AG10803 (cell line): ENCODE measurements at places on chromosomes 13 and 19.
A peak's percentile ranks its signal among the peaks of the same experiment; 100 is the strongest.

- DNase-seq: no peak
Observed at GRCh38 chr13:22112956-22113745, 442.3 kb downstream of the FGF9 start.

- peak; percentile 99 for DNase-seq
Observed at GRCh38 chr19:46860125-46860845, 512 bp upstream of the ARHGAP35 start.

GRCh38 chr19:41588497-41589209 lies 12.7 kb downstream of the CEACAM21 start:
- peak; percentile 16 for DNase-seq

- no peak for DNase-seq
Observed at GRCh38 chr13:87524775-87525174, 146.4 kb upstream of the SLITRK5 start.

DNA sequence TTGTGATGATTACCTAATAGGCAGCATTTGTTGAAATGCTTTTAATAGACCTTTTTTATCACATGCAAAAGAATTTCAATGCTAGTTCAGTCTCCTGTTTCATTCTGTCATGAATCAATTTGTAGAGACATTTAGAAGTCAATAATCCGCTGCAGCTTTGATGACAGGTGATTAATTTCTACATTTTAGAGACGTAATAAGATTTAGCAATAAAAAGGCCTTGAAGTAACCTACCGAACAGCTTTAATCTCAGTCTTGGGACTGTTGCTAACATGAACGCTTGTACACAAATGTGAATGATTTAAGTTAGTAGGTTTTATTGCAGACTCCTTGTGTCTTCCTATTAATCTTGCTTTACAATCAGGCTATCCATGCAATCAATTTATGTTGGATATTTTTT lies 186.5 kb downstream of the MZT1 start:
- DNase-seq: no peak

GRCh38 chr13:40484101-40484800 lies 182.2 kb downstream of the FOXO1 start:
- DNase-seq: no peak

DNA sequence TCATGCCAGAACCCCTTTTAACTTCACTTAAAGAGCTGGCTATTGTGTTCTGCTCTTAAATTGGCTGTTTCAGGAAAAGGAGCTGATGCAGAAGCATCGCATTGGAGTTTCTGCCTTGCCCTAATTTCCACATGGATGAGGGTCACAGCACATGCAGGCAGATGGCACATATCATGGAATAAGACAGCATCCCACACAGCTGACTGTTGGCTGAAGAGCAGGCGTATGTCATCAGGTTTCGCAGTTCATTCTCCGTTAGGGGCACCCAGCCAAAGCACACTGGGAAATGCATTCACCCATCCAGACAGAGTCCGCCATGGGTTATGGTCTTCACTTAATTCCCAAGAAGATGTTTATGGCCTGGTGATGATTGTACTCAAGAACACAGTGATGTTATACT lies 572.5 kb downstream of the LIG4 start:
- DNase-seq: no peak

DNA sequence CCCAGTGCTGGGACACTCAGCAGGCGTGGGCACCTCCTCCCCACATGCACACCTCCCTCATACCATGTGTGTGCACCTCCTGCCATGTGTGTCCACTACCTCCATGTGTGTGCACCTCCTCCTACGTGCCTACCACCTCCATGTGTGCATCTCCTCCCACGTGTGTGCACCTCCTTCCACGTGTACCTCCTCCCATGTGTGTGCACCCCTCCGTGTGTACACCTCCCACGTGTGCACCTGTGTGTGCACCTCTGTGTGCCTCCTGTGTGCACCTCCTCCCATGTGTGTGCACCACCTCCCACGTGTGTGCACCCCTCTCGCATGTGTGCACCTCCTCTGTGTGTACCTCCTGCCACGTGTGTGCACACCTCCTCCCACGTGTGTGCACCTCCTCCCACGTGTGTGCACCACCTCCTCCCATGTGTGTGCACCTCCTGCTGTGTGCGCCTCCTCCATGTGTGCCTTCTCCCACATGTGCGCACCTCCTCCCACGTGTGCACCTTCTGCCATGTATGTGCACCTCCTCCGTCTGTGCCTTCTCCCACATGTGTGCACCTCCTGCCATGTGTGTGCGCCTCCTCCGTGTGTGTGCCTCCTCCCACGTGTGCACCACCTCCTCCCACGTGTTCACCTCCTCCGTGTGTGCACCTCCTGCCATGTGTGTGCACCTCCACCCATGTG lies 6.1 kb upstream of the C13orf46 start:
- no peak for DNase-seq

DNA sequence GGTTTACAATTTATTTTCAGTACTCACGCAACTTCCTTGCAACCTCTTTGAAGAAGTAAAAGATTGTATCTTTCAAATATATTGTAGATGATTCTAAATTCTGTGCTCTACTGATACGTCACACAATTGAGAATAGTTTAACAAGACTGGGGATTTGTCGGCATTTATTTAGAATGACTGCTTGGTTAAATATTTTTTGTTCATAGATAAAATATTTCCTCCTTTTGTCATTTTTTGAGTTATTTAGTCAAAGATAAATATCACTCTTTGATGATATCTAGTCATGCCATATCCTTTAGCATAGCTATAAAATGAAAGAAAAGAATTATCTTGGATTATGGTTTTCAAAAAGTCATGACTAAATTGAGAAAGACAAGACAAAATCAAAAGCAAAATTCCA lies 2747.8 kb downstream of the PCDH9 start:
- DNase-seq: no peak

DNA sequence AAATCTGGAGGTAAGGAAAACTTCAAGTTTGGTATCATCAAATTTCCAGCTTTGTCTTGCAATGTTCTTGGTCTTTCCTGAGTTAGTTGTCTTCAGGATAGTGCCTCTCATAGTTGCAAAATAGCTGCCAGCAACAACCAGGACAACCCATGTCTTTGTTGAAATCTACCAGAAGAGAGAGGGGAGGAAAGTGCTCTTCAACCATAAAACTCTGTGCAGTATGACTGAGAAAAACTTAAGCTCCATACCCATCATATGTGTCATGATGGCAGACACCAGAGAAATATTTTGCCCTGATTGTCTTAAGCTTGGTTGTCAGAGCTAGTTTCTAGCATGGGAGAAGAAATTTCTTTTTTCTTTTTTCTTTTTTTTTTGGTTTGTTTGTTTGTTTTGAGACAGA lies 103.3 kb downstream of the SPRY2 start:
- peak; percentile 51 for DNase-seq

DNA sequence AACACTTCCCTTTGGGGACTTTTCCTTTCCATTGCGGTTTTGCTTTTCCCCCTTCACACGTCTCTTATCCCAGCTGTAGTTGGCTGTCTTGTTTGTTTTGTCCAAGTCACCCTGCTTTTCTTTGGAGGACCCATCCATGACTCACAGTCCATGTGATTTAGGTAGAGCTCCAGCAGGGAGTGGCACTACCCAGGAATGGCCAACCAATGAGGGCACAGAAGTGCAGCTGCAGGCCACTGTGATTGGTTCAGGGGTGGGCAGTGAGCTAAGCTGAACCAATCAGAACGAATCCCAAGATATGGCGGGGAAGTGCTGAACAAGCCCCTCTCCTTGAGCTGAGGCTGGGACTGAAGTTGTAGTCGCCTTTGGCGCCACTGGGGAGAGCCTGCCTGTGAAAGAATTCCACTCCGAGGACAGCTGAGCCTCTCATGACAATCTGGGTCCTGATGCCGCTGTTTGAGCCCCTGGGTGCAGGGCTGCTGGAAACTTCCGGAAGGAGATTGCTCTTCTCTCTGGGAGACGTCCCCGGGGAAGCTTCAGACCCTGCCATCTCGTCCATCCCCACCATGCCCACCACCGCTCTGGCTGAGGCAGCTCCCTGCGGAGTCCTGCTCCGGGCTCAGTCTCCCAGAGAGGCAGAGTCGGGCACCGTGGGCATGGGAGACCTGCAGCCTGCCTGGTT lies 62.9 kb upstream of the URI1 start:
- DNase-seq: peak; percentile 45

DNA sequence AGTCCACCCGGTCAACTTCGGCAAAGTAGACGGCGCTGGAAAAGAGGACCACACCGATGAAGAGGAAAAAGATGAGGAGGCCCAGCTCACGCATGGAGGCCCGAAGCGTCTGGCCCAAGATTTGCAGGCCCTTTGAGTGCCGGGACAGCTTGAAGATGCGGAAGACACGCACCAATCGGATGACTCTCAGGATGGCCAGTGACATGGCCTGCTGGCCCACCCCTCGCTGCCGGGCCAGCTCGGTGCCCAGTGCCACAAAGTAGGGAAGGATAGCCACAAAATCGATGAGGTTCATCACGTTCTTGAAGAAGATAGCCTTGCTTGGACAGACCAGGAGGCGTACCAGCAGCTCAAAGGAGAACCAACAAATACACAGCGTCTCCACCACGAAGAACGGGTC lies 2.1 kb downstream of the KCNA7 start:
- no peak for DNase-seq

GRCh38 chr19:19059018-19059836 lies 4.6 kb upstream of the SLC25A42 start:
- no peak for DNase-seq

- DNase-seq: peak; percentile 95
Observed at GRCh38 chr19:38650911-38651584, 3.6 kb downstream of the ACTN4 start.

DNA sequence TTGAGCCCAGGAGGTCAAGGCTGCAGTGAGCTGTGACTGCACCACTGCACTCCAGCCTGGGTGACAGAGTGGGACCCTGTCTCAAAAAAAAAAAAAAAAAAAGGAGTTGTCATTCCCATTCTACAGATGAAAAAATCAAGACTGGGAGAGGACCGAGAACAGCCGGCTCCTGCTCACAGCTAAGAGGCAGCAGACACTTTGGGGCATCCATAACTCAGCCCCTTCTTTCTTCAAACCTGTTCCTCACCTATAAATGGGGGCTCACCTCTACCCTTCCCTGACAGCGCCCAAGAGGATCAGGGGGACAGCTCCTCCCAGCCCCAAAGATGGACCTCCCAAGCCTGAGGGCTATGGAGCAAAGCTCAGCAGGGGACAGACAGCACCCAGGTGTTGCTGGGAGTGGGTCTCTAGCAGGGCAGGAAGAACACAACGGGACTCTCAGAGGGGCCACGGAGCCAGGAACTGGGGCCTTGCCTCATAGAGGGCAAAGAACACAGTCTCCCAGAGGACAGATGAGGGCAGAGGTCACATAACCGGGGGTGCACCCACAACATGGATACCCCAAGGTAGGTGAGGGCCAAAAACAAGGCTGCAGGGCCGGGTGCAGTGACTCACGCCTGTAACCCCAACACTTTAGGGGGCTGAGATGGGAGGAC lies 3.4 kb upstream of the KLF16 start:
- no peak for DNase-seq

- peak; percentile 4 for DNase-seq
Observed at GRCh38 chr13:32087955-32088747, 56.6 kb downstream of the FRY start.

- DNase-seq: no peak
Observed at GRCh38 chr19:18675779-18676178, 7.7 kb upstream of the CRTC1 start.

GRCh38 chr19:33197591-33198000 lies 3.5 kb downstream of the LRP3 start:
- no peak for DNase-seq
